ENCODE measurements at places on chromosomes 1 and 21. TPM values are rescaled to one million over a fixed set of nuclear protein-coding genes. Genes with fewer than 3 reads are reported as not detected.

Gene TMEM200B
- total RNA-seq: 19.3 TPM

Gene HSD3B2
- not detected for total RNA-seq

Gene NKAIN1
- 8.8 TPM for total RNA-seq

Gene AGRN
- total RNA-seq: 75.7 TPM

Gene MAP3K7CL
- total RNA-seq: 2.9 TPM
